Esophagus squamous epithelium (tissue), 5 donors: ENCODE measurements at places on chromosomes 6 and 20.

DNA sequence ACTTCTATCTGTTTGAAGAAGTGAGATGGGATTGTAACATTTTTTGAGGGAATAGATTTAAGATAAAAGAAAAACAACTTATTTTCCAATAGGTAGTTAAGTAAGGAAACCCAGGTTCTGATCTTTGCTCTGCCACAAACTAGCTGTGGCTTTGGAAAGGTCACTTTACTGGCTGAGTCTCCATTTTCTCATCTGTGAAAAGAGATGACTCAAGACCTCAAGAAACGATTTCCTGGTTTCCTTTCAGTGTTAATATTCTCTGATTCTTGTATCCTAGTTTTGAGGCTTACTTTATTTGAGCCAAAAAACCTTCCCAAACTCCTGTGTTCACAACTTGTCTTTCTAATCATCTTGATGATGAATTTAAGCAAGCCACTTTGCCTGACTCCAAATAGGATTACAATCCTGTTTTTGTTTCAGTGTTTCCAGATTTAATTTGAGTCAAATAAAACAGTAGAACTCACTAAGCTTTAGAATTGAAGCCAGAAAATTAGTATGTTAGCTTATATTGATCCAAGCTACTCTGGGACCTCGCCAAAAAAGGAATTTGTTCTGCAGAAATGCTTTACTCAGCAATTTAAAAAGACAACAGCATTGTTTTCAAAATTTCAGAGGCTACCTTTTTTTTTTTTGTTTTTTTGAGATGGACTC, 51.1 kb downstream of the ENPP1 start:
- no peak for DNase-seq

GRCh38 chr6:110329714-110330436, 28.3 kb downstream of the METTL24 start:
- DNase-seq = no peak

DNA sequence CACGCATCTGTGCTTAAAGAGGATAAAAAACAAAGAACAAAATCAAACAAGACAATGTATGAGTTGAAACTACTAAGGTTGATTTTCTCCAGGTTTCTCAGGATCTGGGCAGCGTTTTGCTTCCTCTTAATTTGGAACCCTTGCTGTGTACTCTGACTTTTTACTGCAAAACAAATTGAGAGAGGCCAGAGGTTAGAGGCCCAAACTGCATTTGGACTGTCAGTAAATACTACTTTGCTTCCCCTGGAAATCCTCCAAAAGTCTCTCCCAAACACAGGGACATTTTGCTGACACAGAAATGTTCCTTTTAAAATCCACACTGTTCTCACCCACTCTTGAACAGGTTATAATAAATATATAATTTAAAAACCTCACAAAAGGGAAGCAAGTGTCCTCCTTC, 1.1 kb downstream of the ARG1 start:
- no peak for DNase-seq

GRCh38 chr20:56736285-56736857, 107.3 kb downstream of the TFAP2C start:
- DNase-seq = no peak

GRCh38 chr20:20366876-20367574, 879 bp upstream of the INSM1 start:
- no peak for DNase-seq

GRCh38 chr20:48763216-48763914, 64.4 kb downstream of the PREX1 start:
- DNase-seq = no peak

GRCh38 chr20:50438986-50439407, 71.2 kb upstream of the PTPN1 start:
- DNase-seq = no peak
